Tongue (tissue), 3 donors: ENCODE measurements at places on chromosomes 5 and 9. TPM values are rescaled to one million over a fixed set of nuclear protein-coding genes. Genes with fewer than 3 reads are reported as not detected.

ZFAND5 gene
- 224 TPM for total RNA-seq

RNF224 gene
- not detected for total RNA-seq

TAL2 gene
- 8.6 TPM for total RNA-seq

LTC4S gene
- total RNA-seq: not detected

ERP44 gene
- total RNA-seq: 17.0 TPM

SPATA9 gene
- total RNA-seq: not detected

HIGD2A gene
- total RNA-seq: 90.5 TPM

IRX2 gene
- total RNA-seq: 1.6 TPM

LRRTM2 gene
- 0.51 TPM for total RNA-seq

CCL19 gene
- total RNA-seq: not detected

ADAMTS2 gene
- total RNA-seq: 61.1 TPM

ARAP3 gene
- 10.9 TPM for total RNA-seq

STPG3 gene
- total RNA-seq: not detected

CDH9 gene
- total RNA-seq: not detected

C9 gene
- not detected for total RNA-seq

WNT8A gene
- not detected for total RNA-seq

GALNT12 gene
- total RNA-seq: 6.2 TPM

PRDM9 gene
- not detected for total RNA-seq
